ENCODE measurements at places on chromosomes 1 and 21.

DNA sequence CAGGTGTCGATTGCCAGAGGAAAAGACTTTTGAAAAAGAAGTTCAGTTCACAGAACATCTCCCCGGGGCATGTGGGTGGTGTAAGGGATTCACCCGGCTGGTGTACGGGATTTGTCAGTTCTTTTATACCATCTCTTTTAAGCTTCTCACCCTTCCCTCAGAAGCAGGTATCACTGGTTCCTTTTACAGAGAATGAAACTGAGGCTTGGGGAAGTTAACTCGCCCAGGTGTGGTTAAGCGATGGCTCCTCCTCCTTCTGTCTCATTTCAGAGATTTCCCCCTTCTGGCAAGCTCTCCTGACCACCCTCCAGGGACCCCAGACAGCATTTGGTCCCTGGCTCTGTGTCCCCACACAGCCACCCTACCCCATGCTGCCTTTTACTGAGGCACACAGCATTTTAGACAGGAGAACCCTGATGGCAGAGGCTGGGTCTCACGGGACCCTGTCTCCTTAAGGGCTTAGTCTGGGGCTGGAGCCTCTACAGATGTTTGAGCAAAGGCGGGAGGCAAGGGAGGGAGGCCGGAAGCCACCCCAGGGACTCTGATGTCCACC, 2.8 kb upstream of the ECE1 start:
- peak; percentile 76 for DNase-seq

- no peak for DNase-seq
Measured at GRCh38 chr1:38221006-38221649, 174.5 kb upstream of the POU3F1 start.

- DNase-seq = no peak
Measured at GRCh38 chr1:114153261-114154145, at the start of gene SYT6. TSS of gene SYT6 (minus strand) at chr1:114153869. CDS start at chr1:114153772, 97 bp downstream.

DNA sequence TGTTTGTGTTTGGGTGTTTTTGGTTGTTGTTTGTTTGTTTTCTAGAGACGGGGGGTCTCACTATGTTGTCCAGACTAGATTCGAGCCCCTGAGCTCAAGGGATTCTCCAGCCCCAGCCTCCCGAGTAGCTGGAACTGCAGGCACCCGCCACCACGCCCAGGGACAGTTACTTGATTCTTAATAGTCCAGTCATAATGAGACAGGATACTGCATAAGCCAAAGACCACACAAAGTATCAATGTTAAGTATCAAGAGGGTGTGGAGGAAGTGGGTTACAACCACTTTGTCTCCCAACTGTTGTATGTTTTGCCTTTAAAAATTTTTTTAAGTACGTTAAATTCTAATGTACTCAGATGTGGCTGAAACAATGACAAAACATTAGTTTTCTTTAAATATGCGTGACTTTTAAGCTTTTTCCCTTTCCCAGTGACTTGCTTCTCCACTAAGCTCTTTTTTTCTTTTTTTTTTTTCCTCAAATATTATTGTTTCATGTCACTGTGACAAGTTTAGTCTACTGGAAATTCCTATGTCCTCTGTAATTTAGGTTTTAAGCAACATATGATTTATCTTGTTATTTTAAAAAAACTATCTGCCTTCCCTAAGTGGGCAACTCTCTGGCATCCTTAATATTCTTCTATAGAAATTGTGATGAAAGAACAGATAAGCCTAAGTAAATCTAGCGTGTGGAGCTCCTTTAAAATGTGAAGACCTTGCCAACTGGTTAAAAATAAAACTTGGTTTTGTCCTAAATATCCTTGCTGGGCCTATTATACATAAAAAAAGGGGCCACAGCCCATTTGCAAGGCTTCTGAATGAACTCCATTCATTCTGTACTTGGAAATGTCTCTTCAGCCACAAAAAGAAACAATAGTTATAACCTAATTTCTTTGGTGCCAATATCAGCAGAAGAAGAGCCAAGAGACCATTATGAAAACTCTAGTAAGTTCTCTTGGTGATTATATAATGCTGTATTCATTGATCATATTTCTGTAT, 56.2 kb upstream of the DPH5 start:
- DNase-seq = peak; percentile 79

GRCh38 chr1:31399976-31400375, 13.0 kb upstream of the SERINC2 start:
- DNase-seq = no peak

DNA sequence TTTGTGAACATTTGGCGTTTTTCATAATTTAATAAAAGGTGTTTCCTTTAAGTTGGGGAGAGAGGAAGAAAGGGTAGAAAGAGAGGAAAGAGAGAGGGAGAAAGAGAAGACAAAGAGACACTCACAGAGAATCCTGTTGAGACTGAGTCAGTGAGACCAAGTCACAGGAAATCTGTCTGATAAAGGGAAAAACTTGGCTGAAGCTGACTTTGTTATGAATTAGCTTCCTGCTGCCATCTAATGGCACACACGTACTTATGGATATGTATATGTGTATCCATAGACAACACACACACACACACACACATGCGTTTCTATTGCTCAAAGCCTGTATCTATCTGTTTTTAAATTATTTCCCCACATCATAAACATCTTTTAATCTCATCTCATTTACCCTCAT, 42.5 kb upstream of the DISC1 start:
- peak; percentile 20 for DNase-seq

- DNase-seq = no peak
Measured at GRCh38 chr21:39845571-39846130, 21.6 kb upstream of the PCP4 start.

GRCh38 chr1:41495210-41495948, 10.9 kb upstream of the EDN2 start:
- peak; percentile 36 for DNase-seq

GRCh38 chr1:69409731-69410456, 157.8 kb upstream of the LRRC7 start:
- DNase-seq = no peak

Data from activated CD4-positive, alpha-beta T cell treated with anti-CD3 and anti-CD28 coated beads, Interleukin-2, Interleukin-6, amounts not matched to agents 100 ng/mL and 50 ng/mL, durations not matched to agents 16 hours and 8 hours (primary cell).